Tibial nerve (tissue), 4 donors: ENCODE measurements at places on chromosomes 6 and 20. TPM values are rescaled to one million over a fixed set of nuclear protein-coding genes. Genes with fewer than 3 reads are reported as not detected.

The ZC3H12D gene
- total RNA-seq, result 3.1 TPM

GRCh38 chr6:80503660-80504059, 397.2 kb downstream of the BCKDHB start:
- DNase-seq, result no peak

GRCh38 chr6:14224359-14225103, 107.0 kb downstream of the CD83 start:
- no peak for DNase-seq

GRCh38 chr6:100138346-100139022, 144.5 kb upstream of the MCHR2 start:
- no peak for DNase-seq

DNA sequence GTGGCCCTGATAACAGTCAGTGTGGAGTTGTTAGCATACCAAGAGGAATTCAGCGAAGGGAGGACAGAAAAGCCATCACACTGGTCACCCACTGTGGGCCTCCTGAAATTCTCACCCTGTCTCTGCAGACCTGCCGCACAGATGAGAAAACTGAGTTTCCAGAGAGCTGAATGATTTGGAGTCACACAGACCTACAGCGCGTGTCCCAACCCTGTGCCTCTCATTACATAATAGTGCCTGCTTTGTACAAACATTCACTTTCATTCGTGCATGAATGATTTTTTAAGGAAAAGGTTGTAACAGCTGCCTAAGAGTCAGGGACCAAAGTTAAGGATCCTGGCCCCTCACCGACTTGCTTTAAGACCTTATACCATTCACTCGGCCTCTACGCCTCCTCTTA, 62.7 kb downstream of the THBS2 start:
- no peak for DNase-seq

DNA sequence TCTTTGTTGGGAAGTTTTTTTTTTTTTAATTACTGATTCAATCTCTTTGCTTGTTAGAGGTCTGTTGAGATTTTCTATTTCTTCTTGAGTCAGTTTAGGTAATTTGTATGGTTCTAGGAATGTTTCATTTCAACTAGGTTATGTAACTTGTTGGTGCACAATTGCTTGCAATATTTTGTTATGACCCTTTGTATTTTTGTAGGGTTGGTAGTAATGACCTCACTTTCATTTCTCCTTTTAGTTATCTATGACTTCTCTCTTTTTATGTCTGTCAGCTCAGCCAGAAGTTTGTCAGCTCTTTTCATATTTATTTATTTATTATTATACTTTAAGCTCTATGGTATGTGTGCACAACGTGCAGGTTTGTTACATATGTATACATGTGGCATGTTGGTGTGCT, 51.1 kb upstream of the SLC24A3 start:
- no peak for DNase-seq

DNA sequence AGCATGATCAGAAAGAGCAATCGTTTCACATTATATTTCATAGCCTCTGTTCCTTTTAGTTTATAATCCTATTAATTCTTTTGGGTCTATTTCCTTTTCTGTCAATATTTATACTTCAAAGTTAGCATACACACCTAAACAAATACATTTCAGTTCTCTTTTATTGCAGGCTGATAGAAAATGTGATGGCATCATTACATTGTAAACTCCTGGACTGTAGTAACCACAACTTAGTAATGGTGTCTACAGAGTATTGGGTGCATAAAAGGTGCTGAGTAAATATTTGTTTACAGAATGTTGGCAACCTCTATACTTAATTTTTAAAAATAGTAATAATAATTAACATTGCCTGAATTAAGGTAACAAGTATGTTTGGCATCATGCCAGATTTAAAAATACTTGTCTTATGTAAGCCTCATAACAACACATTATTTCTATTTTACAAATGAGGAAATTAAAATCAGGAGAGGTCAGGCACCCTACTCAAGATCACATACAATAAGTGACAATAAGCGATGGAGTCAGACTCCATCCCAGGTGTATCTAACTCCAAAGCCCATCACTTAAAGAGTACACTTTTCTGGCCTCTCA, 195.0 kb downstream of the UBE3D start:
- DNase-seq, result no peak

GRCh38 chr6:160279850-160280249, 21.2 kb upstream of the SLC22A2 start:
- DNase-seq, result no peak

DNA sequence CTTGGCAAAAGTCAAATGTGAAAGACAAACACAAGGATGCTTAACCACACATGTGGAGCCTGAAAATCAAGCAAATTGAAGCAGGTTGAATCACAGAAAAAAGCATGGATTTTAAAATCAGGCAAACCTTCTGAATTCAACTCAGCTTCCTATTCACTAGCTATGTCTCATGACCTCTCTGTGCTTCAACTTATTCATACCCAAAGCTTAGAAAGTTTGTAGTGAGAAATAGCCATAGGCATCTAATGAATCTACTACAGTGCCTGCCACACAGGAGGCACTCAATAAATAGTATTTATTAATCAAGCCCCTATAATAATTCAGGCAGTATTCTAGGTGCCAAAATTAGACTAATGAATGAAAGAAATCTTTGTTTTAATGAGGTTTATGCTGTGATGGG, 112.2 kb upstream of the TNFAIP3 start:
- no peak for DNase-seq

The CST4 gene
- not detected for total RNA-seq

- DNase-seq, result no peak
Measured at GRCh38 chr20:62980970-62981369, 25.8 kb downstream of the BHLHE23 start.

DNA sequence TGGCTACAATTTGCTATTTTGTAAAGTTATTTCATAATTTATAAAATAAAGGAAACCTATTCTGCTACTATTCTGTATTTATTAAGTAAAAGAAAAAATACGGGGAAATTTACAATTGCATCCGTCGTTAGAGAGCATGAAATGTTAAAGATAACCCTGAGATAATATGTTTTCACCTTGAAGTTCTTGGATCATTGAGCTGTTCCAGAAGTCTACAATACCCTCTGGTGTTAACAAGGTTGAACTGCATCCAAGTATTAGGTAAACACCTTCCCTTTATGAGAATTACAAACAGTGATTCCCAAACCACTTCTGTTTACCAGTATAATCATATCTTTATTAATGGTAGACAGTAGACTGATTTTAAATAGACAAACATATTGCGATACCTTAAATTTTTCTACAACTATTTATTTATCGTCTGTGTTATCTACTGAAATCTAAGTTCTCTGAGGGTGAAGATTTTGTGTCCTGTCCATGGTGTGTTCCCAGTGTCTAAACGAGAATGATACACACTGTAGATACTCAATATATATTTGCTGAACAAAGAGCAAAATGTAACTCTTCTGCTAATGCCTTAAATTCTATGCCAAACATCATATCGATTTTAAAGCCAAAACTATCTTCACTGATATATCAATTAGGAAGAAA, 28.2 kb downstream of the TBC1D32 start:
- no peak for DNase-seq

The POM121L2 gene
- not detected for total RNA-seq

- no peak for DNase-seq
Measured at GRCh38 chr20:41006126-41006935, 22.3 kb upstream of the TOP1 start.

The UNC5CL gene
- 7.6 TPM for total RNA-seq

GRCh38 chr20:37941992-37942391, 39.1 kb downstream of the VSTM2L start:
- no peak for DNase-seq

DNA sequence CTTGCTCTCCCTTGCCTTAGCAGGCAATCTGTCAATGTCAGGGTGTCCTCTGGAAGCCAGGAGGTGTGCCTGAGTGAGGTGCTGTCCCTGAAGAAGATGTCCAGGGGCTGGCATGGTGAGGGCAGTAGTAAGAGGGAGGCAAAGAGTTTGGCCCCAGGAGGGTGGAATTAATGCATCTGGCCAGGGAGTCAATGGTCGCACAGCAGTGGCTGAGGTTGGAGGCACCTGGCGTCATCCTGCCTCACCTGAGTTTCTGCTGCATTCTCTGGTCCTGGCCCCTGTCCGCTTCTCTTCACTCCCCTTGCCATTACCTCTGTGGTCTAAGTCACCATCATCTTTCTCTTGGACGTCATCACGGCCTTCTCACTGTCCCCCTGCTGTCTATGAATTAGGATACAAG, 206.6 kb downstream of the ZMYND8 start:
- no peak for DNase-seq

The TMEM14A gene
- total RNA-seq, result 14.4 TPM

- no peak for DNase-seq
Measured at GRCh38 chr6:12097791-12098190, 85.7 kb downstream of the HIVEP1 start.

The COL12A1 gene
- 251 TPM for total RNA-seq

The COL9A1 gene
- total RNA-seq, result 1.2 TPM

DNA sequence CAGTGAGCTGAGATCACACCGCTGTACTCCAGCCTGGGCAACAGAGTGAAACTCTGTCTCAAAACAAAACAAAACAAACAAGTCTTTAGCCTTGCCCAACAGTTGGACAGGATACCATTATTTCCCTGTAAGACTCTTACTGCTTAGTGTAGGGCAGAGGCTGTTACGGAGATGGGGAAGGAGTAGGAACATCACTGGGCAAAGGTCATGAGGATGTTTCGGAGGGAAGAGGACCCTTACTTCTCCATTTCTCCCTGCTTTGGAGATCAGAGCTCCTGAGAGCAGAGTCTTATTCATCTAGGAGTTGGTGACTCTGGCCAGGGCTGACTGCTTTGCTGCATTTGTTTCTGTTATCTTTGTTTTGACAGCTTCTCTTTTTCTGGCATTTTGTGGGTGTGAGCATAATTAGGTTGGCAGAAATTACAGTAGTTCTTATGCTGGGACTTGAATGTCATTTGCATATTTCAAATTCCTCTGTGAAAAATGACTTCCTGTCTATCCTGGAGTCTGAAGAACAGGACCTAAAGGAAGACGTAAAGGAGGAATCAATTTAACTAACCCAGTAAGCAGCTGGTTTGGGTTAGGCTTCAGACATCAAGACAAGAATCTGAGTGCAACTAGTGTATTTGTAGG, 89.0 kb downstream of the CDS2 start:
- DNase-seq, result no peak

- peak; percentile 55 for DNase-seq
Measured at GRCh38 chr20:51631011-51631950, 88.8 kb upstream of the NFATC2 start.

The TTK gene
- not detected for total RNA-seq

- no peak for DNase-seq
Measured at GRCh38 chr6:86959656-86960055, 22.3 kb downstream of the HTR1E start.

The NUDT3 gene
- 88.7 TPM for total RNA-seq

DNA sequence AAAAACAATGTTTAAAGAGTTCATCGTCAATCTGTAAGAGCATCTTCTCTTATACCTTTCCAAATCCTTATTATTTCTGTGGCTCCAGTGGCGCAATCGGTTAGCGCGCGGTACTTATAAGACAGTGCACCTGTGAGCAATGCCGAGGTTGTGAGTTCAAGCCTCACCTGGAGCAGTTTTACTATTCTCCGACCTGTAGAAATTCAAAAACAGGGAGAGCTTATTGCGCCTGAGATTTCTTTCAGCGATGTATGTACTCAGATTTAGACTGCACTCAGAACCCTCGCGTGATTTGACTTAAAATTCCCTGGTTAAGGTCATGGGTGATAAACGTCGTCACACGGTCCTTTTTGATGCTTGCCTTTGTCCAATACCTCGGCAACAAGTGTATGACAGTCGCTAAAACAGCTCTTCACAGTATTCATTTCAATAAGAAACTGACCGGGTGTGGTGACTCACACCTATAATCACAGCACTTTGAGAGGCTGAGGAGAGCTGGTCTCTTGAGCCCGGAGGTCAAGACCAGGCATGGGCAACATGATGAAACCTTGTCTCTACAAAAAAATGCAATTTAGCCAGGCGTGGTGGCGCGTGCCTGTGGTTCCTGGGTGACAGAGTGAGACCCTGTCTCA, 11.9 kb downstream of the GPX5 start:
- no peak for DNase-seq

- DNase-seq, result no peak
Measured at GRCh38 chr6:161379834-161380582, 106.1 kb upstream of the AGPAT4 start.

DNA sequence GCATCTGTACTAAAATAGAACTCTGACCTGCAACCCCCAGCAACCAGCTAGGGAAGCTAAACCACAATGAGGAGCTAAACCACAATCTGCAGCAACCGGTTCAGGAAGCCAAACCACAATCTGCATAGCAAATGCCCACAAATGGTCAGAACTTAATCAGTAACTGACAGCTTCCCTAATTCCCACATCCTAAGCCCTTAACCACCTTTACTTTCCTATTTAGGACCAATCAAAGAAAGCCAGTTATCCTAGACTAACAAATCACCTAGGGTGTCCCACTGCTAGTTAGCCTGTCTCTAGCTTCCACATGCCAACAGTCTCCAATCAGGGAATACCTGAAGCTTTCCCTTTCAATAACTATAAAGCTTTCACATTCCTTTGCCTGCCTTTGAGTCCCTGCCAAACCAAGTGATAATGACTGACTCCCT, 424.6 kb upstream of the PTCHD4 start:
- DNase-seq, result no peak

DNA sequence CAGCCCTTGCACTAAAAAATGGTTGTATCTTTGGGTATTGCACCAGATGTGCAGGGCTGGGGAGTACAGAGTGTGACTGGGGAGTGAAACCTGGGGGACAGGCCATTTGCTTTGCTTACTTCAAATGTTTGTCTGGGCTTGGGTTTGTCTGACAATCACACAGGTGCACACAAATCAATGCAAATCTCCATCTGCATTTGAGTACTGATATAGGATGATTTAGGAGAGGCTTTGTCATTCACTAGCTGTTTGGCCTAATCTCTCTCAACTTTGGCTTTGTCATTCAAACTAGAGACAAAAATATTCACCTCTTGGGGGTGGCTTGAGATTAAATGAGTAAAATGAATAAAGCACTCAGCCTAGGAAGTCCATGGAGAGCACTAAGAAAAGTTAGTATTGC, 3.8 kb downstream of the GUCA1A start:
- no peak for DNase-seq

DNA sequence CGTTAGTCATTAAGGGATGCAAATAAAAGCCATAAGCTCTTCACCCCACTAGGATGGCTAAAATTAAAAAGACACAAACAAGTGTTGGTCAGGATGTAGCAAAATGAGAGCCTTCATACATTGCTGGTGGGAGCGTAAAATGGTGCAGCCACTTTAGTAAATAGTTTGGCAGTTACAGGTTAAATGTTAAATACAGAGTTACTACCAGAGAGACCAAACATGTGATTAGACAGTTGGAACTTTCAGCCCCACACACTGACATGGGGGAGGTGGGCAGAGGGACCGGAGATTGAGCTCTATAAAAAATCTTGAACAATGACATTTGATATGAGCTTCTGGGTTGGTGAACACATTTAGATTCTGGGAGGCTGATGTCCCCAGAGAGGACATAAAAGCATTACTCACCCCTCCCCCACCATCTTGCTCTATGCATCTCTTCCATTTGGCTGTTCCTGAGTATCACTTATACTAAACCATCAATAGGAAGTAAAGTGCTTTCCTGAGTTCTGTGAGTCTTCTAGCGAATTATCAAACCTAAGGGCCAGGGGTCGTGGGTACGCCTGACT, 20.4 kb upstream of the ZNF318 start:
- no peak for DNase-seq
